Heart right ventricle (tissue), 16 donors: ENCODE measurements at places on chromosomes 2 and 18.

DNA sequence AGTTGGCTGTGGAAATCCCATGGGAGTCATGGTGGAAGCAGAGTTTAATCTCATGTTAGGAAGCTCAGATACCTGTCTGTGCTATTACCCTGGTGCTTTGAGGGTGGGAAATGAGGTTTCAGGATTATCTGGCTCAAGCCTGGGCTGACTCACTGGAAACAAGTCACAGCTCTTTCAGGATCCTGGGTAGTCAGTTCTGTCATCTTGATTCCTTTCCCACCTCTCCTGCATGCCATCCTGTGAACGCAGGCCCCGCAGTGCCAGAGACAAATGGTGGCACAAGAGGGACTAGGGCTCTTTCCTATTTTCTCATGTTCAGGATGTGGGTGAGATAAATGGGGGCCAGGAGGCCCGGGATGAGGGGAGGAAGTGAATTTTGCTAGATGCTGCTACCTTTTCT, 3.7 kb upstream of the FAM136A start:
- DNase-seq: no peak

- DNase-seq: no peak
Observed at GRCh38 chr2:26483957-26484565, 6.1 kb upstream of the OTOF start.

GRCh38 chr18:25678221-25678620, 326.3 kb upstream of the ZNF521 start:
- no peak for DNase-seq

GRCh38 chr2:215790523-215791421, 222.6 kb downstream of the MREG start:
- no peak for DNase-seq
